ENCODE measurements at places on chromosomes 6 and 20. TPM values are rescaled to one million over a fixed set of nuclear protein-coding genes. Genes with fewer than 3 reads are reported as not detected.

Gene STMND1
- total RNA-seq: not detected

Gene FNDC11
- 0.11 TPM for total RNA-seq

Gene LRRN4
- total RNA-seq: not detected

Gene ZNF341
- total RNA-seq: 1.9 TPM

Gene CDSN
- total RNA-seq: not detected
